Motor neuron (in vitro differentiated cells): ENCODE measurements at places on chromosomes 1 and 21. TPM values are rescaled to one million over a fixed set of nuclear protein-coding genes. Genes with fewer than 3 reads are reported as not detected.
A peak's percentile ranks its signal among the peaks of the same experiment; 100 is the strongest.

- ATAC-seq: no peak
These were observed 158.7 kb downstream of the NCAM2 start for GRCh38 chr21:21156957-21157356.

- ATAC-seq: no peak
These were observed 281.1 kb downstream of the DNM3 start for GRCh38 chr1:172122381-172122780.

- ATAC-seq: no peak
These were observed 197.5 kb upstream of the KIAA0040 start for GRCh38 chr1:175390081-175390481.

DNA sequence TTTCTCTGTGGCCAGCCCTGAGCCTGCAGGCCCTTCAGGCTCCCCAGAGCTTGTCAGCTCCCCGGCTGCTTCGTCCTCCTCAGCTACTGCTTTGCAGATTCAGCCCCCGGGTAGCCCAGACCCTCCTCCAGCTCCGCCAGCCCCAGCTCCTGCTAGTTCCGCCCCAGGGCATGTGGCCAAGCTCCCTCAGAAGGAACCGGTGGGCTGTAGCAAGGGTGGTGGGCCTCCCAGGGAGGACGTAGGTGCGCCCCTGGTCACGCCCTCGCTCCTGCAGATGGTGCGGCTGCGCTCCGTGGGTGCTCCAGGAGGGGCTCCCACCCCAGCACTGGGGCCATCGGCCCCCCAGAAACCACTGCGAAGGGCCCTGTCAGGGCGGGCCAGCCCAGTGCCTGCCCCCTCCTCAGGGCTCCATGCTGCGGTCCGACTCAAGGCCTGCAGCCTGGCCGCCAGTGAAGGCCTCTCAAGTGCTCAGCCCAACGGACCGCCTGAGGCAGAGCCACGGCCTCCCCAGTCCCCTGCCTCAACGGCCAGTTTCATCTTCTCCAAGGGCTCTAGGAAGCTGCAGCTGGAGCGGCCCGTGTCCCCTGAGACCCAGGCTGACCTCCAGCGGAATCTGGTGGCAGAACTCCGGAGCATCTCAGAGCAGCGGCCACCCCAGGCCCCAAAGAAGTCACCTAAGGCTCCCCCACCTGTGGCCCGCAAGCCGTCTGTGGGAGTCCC lies 45.4 kb downstream of the YARS1 start:
- no peak for ATAC-seq

GRCh38 chr1:7617826-7618225 lies 153.3 kb upstream of the VAMP3 start:
- no peak for ATAC-seq

DNA sequence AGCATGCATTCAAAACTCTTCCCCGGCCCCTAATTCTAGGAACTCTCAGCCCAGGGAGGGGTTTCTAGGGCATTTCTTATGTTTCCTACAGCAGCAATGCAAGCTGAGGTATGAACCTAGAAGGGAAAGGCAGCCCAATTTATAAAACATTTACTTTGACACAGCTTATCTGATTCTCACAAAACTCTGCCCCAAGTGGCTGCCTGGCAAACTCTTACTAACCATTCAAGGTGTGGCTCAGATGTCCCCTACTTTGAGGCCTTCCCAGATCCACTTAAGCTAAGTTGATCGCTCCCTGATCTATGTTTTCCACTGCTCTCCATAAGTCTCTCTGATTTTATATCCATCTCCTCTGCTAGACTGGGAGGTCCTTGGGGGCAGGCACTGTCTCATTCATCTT lies 35.4 kb downstream of the AK2 start:
- peak; percentile 22 for ATAC-seq

GRCh38 chr1:30684881-30685795 lies 38.2 kb downstream of the MATN1 start:
- no peak for ATAC-seq

- ATAC-seq: peak; percentile 35
These were observed 66.2 kb downstream of the COQ8A start for GRCh38 chr1:227006226-227006796.

DNA sequence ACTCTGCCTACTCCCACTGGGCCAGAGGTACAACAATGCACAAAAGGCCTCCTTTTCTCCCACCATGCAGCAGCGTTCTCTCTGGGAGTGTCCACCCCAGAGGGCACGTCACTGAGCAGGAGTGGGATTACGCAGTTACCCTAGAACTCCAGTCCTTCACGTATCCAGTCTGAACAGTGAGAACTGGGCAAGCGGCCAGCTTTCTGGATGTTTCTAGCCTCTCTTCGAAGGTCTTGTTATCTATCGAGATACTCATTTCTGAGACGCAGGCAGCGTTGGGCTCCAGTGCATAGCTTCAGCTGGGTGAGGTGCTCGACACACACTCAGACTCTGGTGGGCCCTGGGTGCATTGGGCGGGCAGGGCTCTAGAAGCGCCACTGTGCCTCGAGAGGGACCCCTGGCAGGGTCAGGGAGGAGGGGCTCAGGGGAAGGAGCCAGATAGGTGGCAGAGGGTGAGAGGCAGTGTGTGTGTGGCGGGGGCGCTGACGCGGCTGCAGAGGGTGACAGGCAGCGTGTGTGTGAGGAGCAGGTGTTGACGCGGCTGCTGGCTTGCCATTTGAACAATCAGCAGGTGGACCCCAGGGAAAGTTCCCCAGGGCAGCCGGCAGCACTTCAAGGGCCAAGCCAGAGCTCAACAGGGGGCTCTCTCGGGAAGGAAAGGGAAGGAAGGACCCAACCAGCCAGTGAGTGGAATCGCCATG lies 27.9 kb downstream of the PRDM15 start:
- ATAC-seq: no peak

DNA sequence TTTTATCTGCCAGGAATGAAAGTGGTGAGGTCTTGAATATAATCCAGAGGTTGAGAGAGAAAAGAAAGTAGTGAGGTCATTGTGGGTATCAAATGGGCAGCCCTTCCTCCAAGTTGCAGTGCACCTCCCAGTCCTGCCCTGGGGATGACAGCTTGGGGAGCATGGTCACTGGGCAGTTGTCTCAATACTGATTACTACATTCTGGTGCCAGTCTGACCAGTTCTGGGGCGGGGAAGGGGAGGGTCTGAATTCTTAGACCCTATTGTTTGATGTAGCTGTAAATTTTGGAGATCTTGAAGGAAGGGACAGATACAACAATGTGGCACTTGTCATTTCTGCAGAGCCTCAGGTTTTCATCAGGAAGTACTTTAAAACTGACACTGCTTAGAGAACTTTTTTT lies 11.2 kb downstream of the SLFNL1 start:
- peak; percentile 55 for ATAC-seq

- ATAC-seq: no peak
These were observed 16.9 kb downstream of the ACTRT2 start for GRCh38 chr1:3038113-3038551.

DNA sequence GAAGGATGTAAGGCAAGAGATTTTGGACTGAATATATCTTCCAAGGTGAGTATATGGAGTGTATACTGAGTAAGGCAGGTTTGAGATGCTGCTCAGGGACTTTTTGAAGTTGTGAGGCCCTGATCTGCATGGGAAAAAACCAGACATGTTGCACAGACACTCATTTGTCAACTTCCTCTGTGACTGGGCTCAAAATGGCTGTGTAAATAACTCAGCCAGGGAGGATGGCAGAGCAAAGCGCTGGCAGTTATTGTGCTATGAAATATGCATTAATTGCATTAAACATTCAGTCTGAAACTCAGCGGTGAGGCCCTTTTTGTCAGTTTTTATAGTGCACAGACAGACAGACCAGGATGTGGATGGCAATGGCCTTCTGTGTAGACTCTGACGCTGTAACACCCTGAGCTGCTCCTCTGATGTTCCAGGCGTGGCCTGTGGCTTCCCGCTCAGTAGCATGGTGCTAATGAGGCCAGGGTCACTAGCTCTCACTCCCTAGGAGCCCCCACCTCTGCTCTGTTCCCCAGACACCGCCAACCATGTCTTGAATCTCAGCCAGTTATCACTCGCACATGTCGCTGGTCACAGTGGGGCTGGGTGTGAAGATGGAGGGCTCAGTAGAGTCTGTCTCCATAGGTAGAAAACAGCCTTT lies 307.0 kb upstream of the PROX1 start:
- ATAC-seq: no peak

DNA sequence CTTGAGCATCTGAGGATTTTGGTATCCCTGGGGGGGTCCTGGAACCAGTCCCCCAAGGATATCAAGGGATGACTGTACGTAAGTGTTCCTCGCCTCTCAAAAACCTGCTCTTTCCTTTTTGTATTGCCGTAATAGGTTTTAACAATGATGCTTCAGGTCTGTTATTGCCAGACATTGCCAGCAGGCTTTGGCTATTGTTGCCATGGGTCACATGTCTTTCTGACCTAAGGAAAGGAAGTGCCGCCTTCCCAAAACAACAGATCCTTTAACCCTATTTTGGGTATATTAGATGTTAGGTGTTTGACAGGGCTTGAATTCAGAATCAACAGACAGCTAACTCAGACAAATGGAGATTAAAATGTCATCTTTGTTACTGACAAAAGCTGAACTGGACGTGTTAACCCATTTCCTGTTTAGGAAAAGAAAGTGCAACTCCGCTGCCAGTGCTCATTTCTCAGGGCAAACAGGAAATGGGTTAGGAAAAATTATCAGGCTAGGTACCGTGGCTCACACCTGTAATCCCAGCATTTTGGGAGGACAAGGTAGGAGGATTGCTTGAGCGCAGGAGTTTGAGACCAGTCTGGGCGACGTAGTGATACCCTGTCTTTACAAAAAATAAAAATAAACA lies 12.4 kb upstream of the PRPF38B start:
- ATAC-seq: no peak

DNA sequence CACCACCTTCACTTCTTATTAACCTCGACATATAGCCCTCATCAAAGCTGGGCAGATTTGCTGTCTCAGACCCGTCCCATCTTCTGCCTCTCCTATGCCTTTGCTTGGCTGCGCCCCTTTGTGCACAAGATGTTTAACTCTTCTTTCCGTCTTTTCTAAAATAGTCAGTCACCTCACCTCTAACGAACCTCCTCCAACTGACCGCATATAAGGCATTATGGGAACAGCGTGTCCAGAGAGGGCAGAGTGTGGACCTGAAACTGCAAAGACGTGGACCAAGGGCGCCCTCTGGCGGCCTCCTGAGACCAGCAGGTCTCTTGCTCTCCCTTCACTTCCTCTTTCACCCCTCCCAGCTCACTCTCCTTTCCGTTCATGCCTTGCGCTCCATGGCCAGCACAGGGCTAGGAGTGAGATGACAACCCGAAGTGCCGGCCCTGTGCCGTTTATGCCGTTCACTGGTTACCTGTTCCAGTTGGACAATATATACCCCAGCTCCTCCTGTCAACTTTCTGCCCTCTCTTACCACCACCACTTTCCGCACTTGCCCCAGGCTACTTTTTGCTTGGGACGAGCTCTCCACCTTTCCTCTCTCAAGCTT lies 2.5 kb upstream of the METTL25B start:
- peak; percentile 43 for ATAC-seq

GRCh38 chr1:108512239-108513043 lies 47.5 kb upstream of the EEIG2 start:
- no peak for ATAC-seq

GRCh38 chr1:24727501-24728216 lies 17.6 kb upstream of the CLIC4 start:
- no peak for ATAC-seq

- no peak for ATAC-seq
These were observed 164.9 kb upstream of the ADGRL2 start for GRCh38 chr1:81635816-81636215.

DNA sequence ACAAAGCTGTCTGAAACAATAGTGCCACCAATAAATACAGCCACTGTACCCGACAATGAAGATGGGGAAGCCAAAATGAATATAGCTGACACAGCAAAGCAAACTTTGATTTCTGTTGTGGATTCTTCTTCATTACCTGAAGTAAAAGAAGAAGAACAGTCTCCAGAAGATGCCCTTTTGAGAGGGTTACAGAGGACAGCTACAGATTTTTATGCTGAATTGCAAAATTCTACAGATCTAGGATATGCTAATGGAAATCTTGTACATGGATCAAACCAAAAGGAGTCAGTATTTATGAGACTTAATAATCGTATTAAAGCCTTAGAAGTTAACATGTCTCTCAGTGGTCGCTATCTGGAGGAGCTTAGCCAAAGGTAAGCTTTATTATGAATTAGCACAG lies 56.6 kb downstream of the SUCO start:
- no peak for ATAC-seq

GRCh38 chr1:241423541-241424479 lies 66.8 kb upstream of the RGS7 start:
- ATAC-seq: peak; percentile 96

GRCh38 chr1:111884772-111885443 lies 104.6 kb downstream of the KCND3 start:
- no peak for ATAC-seq

GRCh38 chr1:59635097-59635496 lies 179.7 kb upstream of the HOOK1 start:
- ATAC-seq: peak; percentile 52

DNA sequence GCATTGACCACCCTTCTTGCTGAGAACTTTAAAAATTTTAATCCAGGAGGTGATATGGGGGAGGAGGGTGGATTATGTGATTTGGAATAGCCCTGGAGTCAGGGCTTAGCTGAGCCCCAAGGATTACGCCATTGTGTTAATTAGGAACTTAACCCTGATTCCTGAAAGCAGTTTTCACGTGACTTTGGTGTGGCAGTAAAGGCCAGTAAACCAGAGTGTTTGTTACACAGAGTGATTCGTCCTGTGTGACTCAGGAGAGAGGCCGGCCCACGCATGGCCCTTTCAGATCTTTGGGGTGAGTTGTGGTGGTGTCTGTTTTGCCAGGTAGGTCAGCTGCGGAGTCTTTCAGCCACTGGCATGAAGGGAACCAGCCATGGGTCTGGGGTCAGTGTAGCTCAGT lies 107.6 kb downstream of the NOS1AP start:
- no peak for ATAC-seq

GRCh38 chr1:111775966-111776365 lies 20.3 kb downstream of the DDX20 start:
- ATAC-seq: no peak

GRCh38 chr1:155931332-155932038 lies 2.7 kb downstream of the KHDC4 start:
- no peak for ATAC-seq

DNA sequence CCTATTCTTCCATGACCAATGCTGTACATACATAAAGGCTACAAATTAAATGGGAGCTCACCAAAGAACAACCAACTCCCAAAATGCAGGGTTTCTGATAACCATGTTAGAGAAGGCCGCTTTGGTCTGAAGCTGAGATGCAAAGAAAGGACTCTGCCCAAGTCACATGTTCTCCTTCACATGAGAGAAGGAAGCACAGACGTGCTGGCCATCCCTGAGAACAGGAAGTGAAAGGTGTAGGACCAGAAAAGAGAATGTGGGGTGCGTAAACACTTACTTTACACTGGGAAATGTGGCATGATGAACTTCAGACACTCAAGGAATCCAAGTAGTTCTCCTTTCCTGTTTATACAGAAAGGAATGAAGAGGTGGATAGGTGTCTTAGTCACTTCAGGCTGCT lies 31.7 kb upstream of the TADA1 start:
- ATAC-seq: no peak

GRCh38 chr1:77438236-77438913 lies 156.6 kb downstream of the AK5 start:
- ATAC-seq: no peak

Gene PCBP3
- total RNA-seq: 5.8 and 7.7 TPM in 2 replicates

Gene TMEM200B
- total RNA-seq: 0.33 and 0.50 TPM in 2 replicates

Gene FMOD
- 16.1 and 16.4 TPM in 2 replicates for total RNA-seq

Gene LCE1E
- total RNA-seq: 0.43 and 0.51 TPM in 2 replicates

Gene COL9A2
- 0.87 and 1.4 TPM in 2 replicates for total RNA-seq

Gene ZBTB37
- total RNA-seq: 21.5 and 25.2 TPM in 2 replicates

Gene GSTM5
- total RNA-seq: 0.58 and 1.2 TPM in 2 replicates

Gene GPR25
- total RNA-seq: not detected in 2 replicates

Gene C1orf35
- total RNA-seq: 121 and 126 TPM in 2 replicates

Gene G0S2
- total RNA-seq: 752 and 865 TPM in 2 replicates

Gene DUSP12
- 22.8 and 26.4 TPM in 2 replicates for total RNA-seq

Gene S100A7
- not detected in 2 replicates for total RNA-seq

Gene NBPF4
- 0.05 and 0.13 TPM in 2 replicates for total RNA-seq

Gene KRTAP12-2
- not detected in 2 replicates for total RNA-seq

Gene OSCP1
- 23.7 and 34.5 TPM in 2 replicates for total RNA-seq

Gene PRXL2B
- 17.9 and 19.0 TPM in 2 replicates for total RNA-seq
